Left hindlimb (tissue), 1 donor: ENCODE measurements at places on chromosomes 3 and 15.

GRCh38 chr3:186800285-186800684 lies 6.0 kb downstream of the RFC4 start:
- DNase-seq: no peak

DNA sequence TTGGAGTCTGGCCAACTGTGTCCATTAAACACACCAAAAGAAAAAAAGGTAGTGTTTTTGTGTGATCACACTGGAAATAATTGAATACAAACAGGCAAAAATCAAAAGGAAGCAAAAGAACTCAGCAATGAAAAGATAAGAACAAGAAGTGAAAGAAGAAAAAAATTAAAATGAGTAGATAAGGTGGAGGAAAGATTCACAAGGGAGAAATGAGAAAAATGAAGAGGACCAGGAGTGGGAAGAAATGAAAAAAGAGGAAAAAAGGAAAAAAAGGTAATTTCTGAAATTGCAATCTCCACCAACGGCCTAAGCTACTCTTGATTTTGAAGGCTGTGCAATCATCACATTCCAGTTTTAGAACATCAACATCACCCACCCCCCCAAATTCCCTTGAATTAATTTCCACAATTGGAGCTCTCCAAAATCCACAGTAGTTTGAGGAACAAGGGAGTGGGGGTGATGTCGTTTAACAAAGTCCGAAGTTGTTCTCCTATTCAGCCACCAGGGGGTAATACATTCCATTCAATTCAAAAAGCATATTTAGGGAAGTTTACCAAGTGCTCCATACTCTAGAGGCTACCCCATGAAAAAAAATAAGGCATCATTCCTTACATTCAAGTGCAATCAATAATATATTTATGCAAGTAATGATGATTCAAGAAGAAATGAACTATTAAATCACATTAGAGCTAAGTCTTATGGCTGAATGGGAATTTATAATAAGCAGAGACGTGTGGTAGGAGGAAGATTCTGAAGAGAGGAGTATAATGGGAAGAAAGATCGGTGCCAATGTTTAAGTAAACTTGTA lies 37.4 kb downstream of the ZNF860 start:
- no peak for DNase-seq

DNA sequence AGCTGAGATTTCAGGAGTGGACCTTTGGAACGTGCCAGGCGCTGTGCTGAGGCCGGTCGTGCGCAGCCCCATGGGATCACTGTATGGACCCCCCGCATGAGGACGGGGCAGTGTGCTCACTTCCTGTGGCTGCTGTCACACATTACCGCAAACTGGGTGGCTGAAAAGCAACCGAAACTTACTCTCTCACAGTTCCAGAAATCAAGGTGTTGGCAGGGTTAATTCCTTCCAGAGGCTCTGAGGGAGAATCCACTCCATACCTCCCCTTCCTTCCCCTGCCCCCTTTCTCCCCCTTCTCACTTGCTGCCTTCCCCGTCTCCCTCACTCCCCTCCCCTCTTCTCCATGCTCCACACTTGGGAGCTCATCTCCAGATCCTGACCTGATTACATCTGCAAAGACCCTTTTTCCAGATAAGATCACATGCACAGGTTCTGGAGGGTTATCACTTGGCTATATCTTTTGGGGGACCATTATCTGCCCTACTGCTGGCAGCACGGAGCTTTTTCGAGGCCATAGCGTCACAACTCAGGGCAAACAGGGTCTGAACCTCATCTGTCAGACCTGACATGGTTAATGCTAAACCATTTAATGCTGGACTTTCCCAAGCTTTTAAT lies 41.2 kb downstream of the KLF13 start:
- no peak for DNase-seq

GRCh38 chr15:58362262-58362922 lies 69.4 kb upstream of the LIPC start:
- DNase-seq: no peak

GRCh38 chr3:56408761-56409196 lies 59.5 kb downstream of the ERC2 start:
- no peak for DNase-seq

- DNase-seq: no peak
These were observed 138.3 kb downstream of the MEX3B start for GRCh38 chr15:81907521-81907920.

GRCh38 chr3:23495507-23495906 lies 292.4 kb downstream of the UBE2E2 start:
- DNase-seq: no peak

GRCh38 chr3:16510620-16511319 lies 2.7 kb downstream of the RFTN1 start:
- DNase-seq: no peak

DNA sequence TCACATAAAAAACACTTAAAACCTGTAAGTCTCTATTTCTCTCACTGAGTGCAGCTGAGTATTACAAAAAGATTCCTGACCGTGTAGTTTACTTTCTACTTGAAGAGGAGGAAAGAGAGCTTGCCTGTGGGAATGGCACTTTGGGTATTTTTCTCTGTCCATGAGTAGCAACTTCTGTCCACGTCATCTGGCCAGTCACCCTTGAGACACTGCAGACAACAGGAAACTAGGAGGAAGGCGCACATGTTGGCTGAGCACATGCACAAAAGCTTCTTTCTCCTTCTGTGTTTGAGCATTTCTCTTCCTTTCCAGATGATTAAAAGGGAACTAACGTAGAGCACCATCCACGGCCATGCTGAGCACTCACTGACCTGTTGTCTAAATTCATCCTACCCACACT lies 19.7 kb downstream of the STARD5 start:
- DNase-seq: no peak

DNA sequence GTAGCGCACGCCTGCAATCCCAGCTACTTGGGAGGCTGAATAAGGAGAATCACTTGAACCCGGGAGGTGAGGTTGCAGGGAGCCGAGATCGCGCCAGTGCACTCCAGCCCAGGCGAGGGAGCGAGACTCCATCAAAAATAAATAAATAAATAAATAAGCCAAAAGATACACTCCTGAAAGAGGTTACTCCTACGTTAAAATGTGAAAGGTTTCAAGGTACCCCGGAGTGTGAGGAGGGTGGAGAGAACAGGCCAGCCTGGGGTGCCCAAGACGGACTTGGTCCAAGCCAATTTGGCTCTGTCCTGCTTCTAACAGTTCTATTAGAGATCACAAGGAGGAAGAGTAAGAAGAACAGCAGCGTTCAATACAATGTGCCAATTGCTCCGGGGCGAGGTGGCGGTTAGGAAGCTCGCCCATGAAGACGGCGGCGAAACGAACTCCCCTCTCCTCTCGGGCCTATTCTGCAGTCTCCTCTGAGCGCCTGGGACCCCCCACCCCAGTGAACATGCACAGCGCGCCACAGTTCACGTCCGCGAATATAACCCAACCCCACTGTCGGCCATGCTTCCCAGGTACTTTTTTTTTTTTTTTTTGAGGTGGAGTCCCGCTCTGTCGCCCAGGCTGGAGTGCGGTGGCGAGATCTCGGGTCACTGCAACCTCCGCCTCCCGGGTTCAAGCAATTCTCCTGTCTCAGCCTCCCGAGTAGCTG lies 942 bp downstream of the ELP6 start:
- peak; percentile 47 for DNase-seq

- no peak for DNase-seq
These were observed 23.9 kb upstream of the HEG1 start for GRCh38 chr3:125079675-125080045.

GRCh38 chr15:90664650-90665287 lies 52.4 kb upstream of the BLM start:
- peak; percentile 66 for DNase-seq

DNA sequence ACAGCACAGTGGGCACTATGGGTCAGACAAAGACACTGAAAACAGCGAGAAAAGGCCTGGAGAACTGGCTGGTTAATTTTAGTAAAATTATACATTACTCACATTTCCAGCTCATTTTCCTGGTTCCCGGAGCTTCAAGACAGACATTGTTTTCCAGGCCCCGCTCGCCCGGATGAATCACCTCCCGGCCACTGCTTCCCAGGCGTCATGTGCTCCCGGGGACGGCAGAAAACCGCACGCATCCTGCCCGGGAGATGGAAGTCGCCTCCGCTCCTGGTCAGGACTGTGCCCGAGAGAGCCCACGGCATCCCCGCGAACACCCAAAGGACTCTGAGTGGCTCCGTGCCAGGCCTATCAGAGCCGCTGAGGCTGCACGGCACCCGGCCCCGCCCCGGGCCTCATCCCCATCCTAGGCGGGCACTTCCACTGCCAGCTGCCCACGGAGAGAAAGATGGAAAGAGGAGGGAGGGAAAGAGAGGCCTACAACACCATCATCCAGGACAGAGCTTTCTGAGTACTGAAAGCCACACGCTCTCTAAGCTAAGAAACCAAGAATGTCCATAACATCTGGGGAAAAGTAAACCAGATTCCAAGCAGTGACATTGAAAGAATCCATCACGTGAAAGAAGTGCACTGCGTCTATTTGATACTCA lies 75.1 kb downstream of the VGLL4 start:
- peak; percentile 85 for DNase-seq

GRCh38 chr3:172106989-172107388 lies 67.6 kb downstream of the FNDC3B start:
- DNase-seq: peak; percentile 50

DNA sequence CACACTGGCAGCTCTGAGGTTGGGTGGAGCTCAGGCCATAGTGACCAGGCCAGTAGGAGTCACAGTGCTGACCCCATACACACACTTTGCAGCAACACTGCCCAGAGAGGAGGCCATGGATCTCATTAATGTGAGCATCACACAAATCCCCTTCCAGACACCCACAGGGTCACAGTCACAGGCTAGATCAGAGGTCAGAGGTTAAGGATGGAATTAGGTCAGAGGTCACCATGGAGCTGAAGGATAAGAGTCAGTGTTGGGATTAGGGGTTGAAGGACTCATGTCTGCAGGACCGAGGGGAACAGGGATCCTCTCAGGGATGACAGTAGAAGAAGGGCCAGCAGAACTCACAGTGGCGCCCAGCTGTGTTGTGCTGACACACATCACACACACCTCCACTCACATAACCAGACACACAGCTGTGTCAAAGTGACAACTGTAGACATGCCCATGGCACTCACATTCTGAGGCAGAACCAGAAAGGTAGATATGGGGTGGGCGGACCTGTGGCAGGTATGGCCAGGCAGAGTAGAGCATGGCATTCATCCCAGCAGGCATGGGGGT lies 12.7 kb downstream of the CCDC71 start:
- no peak for DNase-seq
